ENCODE measurements at places on chromosomes 12 and 14.

- no peak for DNase-seq
Observed at GRCh38 chr12:3101309-3102024, 24.3 kb downstream of the TSPAN9 start.

- no peak for DNase-seq
Observed at GRCh38 chr12:110314308-110314707, 33.3 kb downstream of the ATP2A2 start.

DNA sequence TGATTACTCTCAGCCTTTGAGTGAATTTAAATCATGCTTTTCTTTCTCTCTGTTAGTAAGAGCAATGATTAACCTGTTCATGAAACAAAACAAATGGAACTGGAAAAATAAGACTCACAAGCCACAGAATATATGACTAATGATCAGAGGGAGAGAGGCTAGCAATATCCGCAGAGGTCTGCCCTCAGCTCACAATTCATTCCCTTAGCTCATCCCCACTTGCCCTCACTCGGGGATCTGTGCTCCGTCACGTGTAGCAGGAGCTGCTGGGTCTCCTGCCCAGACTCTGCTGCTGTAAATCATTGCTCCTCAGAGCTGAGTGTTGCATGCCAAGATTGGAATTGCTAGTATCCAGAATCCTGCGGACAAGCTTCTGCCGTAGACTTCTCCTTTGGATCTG, 53.1 kb upstream of the GNG2 start:
- no peak for DNase-seq

GRCh38 chr14:85169381-85169780, 360.6 kb upstream of the FLRT2 start:
- no peak for DNase-seq

- peak; percentile 9 for DNase-seq
Observed at GRCh38 chr12:90102957-90103652, 394.5 kb upstream of the ATP2B1 start.

DNA sequence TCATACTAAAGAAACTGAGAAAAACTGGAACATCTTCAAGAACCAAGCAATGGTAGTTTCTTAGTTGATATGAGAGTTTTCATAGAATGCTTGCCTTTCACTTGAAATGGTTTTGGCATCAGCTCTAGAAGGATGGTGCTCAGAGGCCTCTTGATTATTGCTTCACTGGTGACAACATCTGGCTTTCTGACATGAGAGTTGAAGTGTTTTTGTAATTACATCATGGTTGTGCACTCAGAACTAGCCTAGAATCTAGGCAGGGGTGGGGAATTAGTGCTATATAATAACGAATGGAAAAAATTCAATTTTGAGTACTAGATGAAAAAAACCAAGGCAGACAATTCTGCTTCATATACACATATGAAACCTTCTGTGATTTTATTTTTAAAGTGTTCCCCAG, 172.8 kb upstream of the LMNTD1 start:
- DNase-seq = no peak

DNA sequence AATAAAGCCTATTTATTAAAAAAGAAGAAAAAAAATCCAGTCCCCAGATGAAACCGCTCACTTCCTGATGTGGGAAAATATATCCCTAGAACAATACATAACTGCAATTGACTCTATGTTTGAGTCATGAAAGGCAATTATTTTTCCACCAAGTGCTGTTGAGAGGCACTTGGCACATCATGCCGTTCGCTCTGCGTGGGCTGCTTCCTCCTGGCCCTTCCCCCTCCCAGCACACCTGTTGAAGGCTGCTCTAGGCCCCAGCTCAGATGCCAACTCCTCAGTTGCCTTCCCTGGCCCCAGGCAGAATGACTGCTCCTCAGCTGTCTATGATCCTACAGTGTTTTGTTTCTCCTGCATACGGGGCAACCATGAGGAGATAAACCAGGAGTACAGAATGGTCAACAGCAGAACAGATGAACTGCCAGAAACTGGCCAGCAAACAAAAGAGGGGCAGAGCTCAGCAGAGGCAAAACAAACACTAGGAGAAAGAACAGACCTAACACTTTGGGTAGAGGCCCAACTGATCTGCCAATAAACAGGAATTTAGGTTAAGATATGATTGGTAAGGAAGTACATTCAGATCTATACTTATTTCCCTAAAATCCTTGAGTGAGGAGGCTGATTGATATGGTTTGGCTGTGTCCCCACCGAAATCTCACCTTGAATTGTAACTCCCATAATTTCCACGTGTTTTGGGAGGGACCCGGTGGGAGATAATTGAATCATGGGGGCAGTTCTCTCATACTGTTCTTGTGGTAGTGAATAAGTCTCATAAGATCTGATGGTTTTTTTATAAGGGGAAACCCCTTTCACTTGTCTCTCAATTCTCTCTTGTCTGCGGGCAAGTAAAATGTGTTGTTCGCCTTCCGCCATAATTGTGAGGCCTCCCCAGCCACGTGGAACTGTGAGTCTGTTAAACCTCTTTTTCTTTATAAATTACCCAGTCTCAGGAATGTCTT, 58.6 kb downstream of the SLC38A1 start:
- DNase-seq = no peak

GRCh38 chr14:103546652-103547454, 15.6 kb downstream of the BAG5 start:
- peak; percentile 91 for DNase-seq

DNA sequence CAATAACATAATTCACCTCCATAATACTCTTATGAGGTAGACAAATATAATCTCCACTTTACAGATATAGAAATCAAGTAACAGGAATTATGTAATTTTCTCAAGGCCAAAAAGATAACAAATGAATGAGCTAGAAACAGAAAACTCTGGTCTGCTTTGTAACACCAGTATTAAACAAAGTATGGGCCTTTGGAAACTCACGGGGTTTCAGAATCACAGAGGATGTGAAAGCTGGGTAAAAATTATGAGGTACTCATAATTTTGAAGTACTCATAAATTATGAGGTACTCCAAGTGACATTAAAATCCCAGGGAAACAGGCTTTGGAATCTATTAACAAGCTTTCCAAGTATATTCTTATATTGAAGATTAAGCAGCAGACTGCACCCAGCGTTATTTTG, 140.2 kb downstream of the MED13L start:
- DNase-seq = no peak

Measured in HuH-7 (cell line).